GM19239 (cell line): ENCODE measurements at places on chromosomes 4 and X.

DNA sequence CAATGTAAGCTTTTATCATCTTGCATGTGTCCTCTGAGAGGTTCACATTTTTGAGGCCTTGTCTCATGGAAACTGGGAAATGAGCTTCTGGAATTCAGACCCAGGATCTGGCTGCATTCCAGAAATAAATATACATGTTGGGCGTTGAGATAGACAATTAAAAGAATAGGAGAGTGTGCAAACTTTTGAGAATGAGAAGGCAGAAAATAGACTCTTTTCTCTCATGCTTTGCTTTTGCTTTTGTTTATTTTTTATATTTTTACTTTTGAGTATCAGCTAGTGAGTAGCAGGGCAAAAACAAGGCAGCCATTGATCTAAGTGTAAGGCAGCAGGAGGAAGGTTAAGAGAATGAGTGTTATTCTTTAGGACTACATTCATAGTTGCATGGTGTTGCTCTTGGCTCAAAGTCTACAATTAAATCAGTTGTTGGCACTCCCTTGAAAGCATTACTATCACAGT is 12.4 kb downstream of the SHROOM3 start:
- DNase-seq = no peak

DNA sequence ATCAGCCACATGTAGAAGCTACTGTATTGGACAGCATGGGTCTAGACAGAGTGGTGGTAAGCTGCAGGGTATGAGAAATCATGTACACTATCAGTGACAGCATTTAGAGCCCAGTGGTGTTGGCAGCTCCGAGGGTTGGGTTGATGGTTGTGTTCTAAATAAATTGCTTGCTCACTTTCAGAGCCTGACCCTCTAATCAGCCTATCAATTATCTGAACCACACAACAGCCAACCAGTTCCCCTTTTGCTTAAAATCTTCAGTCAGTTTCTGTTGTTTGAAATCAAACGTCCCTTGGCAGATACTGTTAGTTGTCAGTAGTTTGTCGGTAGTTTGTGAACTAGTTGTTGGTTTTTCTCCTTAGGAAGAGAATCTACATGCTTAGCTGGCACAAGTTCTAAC is 99.8 kb upstream of the RAI2 start:
- no peak for DNase-seq

DNA sequence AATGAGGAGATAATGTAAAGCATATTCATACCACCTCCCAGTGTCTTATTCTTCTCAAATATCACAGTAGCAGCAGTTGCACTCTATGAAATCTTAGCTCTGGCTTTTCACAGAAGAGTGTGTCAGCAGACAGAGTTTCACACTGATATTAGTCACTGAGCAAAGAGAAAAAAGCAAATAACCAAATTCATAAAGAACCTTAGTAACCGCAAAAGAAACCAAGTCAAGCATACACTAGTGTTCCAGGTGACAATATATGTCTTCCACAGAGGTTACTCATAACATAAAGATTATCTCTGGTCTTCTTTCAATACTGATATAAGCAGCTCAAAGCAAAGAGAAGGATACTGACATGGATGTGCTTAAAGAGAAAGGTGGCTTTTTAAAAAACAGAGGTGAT is 181.7 kb upstream of the EDNRA start:
- DNase-seq = no peak

GRCh38 chrX:22025751-22026150 is 6.4 kb upstream of the PHEX start:
- no peak for DNase-seq

DNA sequence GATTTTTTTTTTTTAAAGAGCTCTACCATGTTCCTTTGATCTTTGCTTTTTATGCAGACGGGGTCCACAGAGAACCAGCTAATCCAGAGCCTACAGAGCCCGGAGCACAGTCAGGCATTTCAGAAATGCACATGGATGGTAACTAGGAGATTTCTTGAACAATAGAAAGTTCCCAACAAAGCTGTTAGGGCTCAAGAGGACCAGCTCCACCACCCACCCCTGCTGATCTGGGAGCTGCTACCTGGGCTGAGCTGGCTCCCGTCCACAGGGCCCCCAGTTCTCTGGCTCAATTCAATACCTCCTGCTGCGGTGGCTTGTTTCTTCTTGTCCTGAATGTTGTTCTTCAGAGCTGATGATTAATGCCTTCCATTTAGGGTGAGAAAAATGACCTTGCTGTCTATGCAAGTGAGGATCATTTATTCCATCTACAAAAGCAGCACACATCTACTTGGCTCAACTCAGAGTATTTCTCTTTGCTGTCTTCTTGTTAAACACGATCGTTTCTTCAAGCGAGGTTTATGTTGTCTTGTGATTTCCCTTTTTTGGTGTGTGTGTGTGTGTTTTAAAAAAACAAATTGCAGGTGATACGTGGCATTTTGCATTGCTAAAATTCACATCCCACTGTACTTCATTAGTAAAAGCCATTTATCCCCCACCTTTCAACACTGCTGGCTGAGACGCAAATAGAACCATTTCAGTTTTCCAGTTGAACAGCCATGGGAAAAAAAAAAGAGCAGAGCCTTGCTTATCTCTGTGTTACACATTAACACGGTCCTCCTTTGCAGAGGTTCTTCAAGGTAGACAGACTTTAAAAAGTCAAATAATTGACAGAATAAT is 31.3 kb downstream of the IGFBP7 start:
- no peak for DNase-seq

DNA sequence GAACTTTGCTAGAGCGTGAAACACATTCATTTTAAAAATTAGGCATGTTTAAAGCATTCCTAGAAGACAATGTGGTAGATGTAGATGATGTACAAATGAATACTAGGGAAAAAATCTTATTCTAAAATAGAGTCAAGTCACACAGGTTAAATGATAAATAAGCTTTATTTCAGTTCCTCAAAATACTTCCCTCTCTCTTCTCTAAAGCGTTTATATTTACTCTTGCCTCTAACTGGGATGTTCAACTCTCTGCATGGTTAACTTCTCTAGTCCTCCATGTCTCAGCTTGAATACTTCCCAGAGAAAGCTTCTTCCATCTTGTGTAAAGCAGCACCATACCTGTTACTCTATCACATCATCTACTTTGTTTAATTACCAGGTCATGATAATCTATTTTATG is 30.9 kb upstream of the GLRA3 start:
- no peak for DNase-seq

- no peak for DNase-seq
These were observed 6.5 kb downstream of the FAM199X start for GRCh38 chrX:104172788-104173187.

DNA sequence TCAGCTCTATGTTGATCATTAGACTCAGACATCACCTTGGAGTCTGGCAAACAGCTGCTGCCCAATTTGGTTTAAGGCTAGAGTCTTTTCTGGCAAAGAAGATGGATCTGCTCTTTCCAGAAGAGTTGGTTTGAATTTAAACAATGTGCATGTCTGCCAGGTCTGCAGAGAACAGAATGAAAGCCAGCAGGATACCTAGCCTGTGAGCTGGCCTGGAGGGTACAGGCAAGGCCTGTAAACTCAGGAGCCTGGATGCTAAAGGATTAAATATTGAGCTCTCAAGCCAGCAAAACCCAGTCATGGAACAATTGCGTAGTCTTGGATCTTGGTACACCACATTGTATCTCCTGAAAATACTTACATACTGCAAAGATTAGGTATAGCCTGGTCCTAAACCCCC is 15.6 kb upstream of the PDLIM3 start:
- DNase-seq = no peak

DNA sequence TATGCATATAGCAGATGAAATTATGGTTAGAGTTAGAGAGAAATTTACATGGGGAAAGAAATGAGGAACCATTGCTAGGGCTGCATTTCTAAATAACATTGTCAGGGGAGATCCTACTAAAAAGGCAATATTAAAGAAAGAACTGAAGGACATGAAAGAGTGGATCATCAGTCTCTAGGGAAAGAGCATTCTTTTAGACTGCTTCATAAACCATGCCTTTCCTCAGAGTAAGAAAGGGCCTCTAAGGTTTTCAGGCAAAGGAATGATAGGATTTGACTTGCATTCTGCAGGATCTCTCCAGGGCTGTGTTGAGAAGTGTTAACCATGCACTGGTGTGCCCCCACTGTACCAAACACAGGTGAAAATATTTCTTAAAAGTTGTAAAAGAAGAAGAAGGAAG is 385.4 kb upstream of the MAD2L1 start:
- DNase-seq = no peak

- DNase-seq = no peak
These were observed 108.2 kb downstream of the PCDH7 start for GRCh38 chr4:30828264-30828926.
